Left ventricle myocardium superior (tissue), 1 donor: ENCODE measurements at places on chromosomes 12 and 14. TPM values are rescaled to one million over a fixed set of nuclear protein-coding genes. Genes with fewer than 3 reads are reported as not detected.

DNA sequence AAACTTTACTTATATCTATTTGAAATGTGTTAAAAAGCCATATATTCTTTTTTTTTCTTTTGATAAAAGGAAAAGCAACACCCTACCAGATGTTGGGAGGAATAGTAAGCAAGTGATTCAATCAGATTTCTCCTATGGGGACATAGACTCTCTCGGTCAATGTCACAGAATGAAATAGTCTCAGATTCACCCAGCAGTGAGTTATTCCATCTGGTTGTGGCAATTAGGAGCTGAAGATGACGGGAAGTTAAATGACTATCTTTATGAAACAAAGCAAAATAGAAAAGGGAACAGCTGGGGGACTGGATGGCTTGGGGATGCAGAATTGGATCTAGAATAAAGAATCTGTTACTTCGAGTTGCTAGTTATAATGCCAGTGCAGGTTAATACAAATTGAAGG is 857.0 kb downstream of the NRXN3 start:
- DNase-seq: no peak

DNA sequence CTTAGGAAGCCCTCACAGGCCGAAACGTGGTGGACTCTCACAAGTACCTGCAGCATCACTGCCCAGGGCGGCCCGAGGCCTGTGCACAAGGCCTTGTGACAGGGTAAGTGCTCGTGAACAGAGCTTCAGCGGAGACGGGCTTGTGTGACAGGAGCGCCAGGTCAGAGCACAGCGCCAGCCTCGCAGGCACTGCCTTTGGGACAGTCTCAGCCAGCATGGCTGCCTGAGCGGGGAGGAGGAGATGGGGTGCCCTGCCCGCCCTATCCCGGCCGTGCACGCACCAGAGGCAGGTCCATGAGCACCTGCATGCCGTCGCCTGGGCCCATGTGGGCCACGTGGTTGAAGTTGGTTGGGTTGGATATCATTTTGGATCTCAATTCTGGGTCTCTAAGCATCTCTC is 16.9 kb downstream of the AMN start:
- no peak for DNase-seq

GRCh38 chr12:102182635-102183034 is 15.0 kb downstream of the PMCH start:
- DNase-seq: no peak

- no peak for DNase-seq
These were observed 66.8 kb upstream of the KRAS start for GRCh38 chr12:25317553-25317952.

The C12orf54 gene
- total RNA-seq: not detected

- no peak for DNase-seq
These were observed 317.0 kb downstream of the CEP128 start for GRCh38 chr14:80624581-80624980.

The ENTPD5 gene
- 6.9 TPM for total RNA-seq
